ENCODE measurements at places on chromosomes 5 and 9.

GRCh38 chr5:110055302-110055701 is 365.6 kb downstream of the MAN2A1 start:
- no peak for DNase-seq

DNA sequence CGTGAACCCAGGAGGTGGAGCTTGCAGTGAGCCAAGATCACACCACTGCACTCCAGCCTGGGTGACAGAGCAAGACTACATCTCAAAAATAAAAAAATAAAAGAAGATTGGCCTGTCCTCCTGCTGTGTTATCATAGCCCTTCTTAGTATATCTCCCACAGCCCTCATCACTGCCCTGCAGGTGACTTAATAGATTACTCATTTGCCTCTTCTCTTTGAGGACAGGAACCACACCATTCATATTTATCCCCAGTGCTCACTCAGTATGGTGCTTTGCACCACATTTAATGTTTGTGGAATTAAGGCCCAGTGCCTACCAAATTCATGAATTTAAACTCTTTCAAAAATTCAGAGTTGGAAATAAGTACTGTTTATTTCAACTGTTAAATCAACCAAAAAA is 10.3 kb downstream of the IDNK start:
- no peak for DNase-seq

GRCh38 chr9:98118640-98119601 is at the start of gene TRIM14:
Gene TRIM14 (minus strand): TSS chr9:98119222. CDS start chr9:98119188, 34 bp downstream.
- peak; percentile 37 for DNase-seq

- no peak for DNase-seq
Observed at GRCh38 chr9:5773324-5773999, 59.5 kb downstream of the ERMP1 start.

GRCh38 chr5:59759600-59760351 is 133.8 kb downstream of the PDE4D start:
- no peak for DNase-seq

GRCh38 chr9:1456301-1457024 is 406.3 kb downstream of the DMRT2 start:
- DNase-seq: no peak

DNA sequence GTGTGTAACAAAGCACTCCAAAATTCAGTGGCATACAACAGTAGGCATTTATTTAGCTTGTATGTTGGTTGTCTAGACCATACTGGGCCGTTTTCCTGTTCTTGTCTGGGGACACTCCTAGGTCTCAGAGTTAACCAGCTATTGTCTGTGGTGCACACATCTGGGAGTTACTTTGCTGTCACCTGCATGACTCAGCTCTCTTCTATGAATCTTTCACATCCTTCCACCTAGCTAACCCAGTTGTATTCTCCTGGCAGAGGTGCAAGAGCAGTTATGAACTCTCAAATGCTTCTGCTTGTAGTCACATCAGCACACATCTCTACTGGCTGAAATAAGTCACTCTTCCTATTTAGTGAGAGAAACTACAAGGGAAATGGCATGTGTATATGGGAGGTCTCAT is 138.1 kb downstream of the BAAT start:
- DNase-seq: no peak

DNA sequence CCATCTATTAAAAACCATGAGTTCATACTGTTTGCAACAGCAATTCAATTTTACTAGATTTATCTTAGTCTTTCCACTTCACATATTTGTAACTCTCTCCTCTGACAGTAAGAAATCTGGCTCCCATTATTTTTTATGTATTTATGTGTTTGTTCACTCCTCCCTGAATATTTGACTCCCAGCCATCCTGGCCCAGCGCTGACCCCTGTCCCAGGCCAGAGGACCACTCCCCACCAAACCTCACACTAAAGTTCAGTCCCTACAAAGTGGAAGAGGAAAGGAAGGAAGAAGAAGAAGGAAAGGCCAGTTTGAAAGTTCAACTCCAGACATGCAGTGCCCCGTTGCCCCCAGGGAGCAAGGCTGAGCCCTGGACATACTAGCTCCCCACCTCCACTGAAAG is 271.8 kb downstream of the ADAMTSL1 start:
- DNase-seq: no peak

All from stimulated activated CD4-positive, alpha-beta T cell treated with anti-CD3 and anti-CD28 coated beads, TNF-alpha, amount 100 ng/mL, for 48 hours (primary cell).